Hematopoietic multipotent progenitor cell treated with erythropoietin and hydrocortisone succinate and interleukin-3 and kit ligand, for 15 days (in vitro differentiated cells): ENCODE measurements at places on chromosomes 4 and X.
A peak's percentile ranks its signal among the peaks of the same experiment; 100 is the strongest.

GRCh38 chr4:123399627-123400358 is 3.2 kb downstream of the SPRY1 start:
- no peak for DNase-seq

- no peak for DNase-seq
These were observed 76.8 kb upstream of the DDX53 start for GRCh38 chrX:22922961-22923360.

- DNase-seq, result peak; percentile 16
These were observed 145.4 kb upstream of the PLAC1 start for GRCh38 chrX:134803551-134804183.

- no peak for DNase-seq
These were observed 33.9 kb downstream of the MTM1 start for GRCh38 chrX:150602296-150602695.

- no peak for DNase-seq
These were observed 33.0 kb upstream of the RAB9B start for GRCh38 chrX:103864886-103865534.

- no peak for DNase-seq
These were observed 36.7 kb upstream of the HDAC8 start for GRCh38 chrX:72609313-72609712.

GRCh38 chr4:5717449-5718158 is 6.6 kb downstream of the EVC start:
- no peak for DNase-seq

- DNase-seq, result no peak
These were observed 121.5 kb downstream of the IRF2 start for GRCh38 chr4:184352891-184353290.

- DNase-seq, result no peak
These were observed 349.3 kb upstream of the GALNT7 start for GRCh38 chr4:172819353-172819752.

- no peak for DNase-seq
These were observed 157.8 kb upstream of the TLL1 start for GRCh38 chr4:165715211-165715610.

DNA sequence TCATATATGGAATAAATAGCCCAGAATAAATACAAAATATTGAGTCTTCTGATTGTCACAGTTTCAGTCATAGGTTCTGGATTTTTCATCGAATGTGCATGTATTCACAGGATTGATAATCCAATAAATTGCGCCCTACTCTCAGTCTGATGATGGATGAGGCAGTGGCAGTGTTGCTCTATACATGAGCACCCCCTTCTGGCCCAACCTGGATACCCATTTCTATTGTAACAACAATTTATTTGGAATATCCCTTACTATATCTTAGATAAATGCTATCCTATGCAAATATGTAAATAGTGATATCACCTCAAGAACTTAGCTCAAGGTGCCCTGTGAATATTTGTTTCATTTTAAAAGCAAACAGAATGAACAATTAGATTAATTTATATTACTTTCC is 733.7 kb upstream of the PABPC4L start:
- no peak for DNase-seq

DNA sequence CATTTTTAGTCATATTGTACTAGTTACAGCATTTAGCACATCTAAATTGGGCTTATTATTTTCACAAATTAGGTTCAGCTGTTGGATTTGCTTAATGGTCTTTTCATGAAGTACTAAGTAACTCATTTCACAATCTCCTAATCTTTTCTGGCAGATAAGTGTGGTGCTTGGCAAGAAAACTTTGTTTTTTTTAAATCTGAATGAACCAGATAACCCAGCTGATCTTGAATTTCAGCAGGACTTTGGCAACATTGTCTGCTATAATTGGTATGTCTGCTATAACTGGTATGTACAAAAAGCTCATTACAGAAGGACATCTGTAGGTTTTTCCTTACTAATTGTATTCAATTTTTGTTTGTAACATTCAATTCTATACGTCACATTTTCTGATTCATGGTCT is 22.7 kb downstream of the WDR19 start:
- no peak for DNase-seq

- DNase-seq, result no peak
These were observed 803.0 kb downstream of the DMD start for GRCh38 chrX:32408389-32408788.

DNA sequence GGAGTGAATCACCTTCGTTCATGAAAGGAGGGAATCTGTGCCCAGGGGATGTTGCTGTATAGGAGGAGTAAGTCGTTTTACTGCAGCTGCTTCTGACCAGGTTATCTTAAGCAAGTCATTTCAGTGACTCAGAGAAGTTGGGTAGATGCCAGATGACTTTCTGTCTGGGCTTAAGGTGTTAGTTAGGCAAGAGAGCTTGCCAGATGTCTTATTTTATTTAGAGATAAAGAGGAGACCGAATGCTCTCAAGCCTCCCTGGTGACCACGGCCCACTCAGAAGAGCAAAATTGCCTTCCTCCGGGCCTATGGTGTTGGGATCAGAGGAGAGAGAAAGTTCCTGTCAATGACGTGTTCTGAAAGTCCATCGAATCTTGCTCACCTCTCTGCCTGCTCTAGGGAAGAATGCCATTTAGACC is 16.3 kb upstream of the ZNF827 start:
- peak; percentile 69 for DNase-seq
